ENCODE measurements at places on chromosomes 16 and 17.

DNA sequence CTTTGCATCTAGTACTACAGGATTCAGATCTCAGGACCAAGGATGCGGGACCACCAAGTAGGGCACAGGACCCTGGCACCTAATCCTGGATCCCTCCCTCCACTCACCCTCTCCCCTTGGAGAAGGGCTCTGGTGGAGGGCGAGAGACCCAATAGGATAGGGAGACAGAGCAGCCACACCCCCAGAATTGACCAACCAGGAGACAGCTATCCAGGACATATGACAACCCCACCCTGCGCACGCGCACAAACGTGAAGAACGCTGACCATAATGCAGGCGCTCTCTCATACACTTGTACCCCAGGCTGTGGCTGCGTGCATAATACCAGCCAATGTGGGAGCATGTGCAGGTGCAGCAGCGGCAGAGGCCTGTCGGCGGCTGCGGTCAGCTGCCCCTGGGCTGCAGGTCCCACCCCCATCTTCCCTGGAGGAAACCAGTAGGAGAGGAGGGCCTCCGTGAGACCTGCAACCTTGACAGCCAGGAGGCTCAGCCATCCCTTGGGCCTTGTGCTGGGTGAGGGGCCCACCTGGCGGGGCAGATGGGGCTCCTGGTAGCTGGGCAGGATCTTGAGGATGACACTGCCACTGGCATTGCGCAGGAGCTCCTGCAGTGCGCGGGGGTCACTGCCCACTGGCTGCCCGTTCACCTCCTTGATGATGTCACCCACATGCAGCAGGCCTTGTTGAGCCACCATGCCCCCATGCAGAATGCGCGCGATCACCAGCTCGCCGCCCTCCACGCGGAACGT, 25.4 kb downstream of the MPP2 start:
- no peak for DNase-seq

GRCh38 chr17:9959377-9959981, 54.4 kb upstream of the RCVRN start:
- DNase-seq: peak; percentile 16

GRCh38 chr17:30251931-30252330, 16.4 kb upstream of the SLC6A4 start:
- DNase-seq: no peak

DNA sequence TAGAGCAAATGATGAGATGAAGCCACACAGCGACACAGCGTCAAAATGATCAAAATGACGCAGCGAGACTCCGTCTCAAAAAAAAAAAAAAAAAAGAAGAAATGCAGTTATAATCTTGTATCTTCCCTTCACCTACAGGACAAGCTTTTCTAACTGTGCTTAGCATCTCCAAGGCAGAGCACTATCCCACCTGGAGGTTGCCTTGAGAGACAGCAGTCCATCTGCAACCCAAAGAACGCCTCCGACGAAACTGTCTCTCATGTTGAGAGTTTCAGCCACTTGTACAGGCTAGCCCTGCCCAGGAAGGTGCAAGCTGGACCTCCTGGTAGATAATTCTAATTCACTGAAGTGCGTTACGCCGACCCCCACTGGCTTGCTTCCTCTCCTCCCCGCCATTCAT, 46.7 kb upstream of the GCSH start:
- no peak for DNase-seq

Data from SHP77 (cell line).